ENCODE measurements at places on chromosomes 11 and 22.
A peak's percentile ranks its signal among the peaks of the same experiment; 100 is the strongest.

GRCh38 chr11:45982656-45983470 is 60.4 kb downstream of the LARGE2 start:
- H3K4me1 ChIP-seq: peaks cover 32% of the 10 kb centered on the region
- no peak for DNase-seq
- H3K4me3 ChIP-seq: peak overlapping the region; percentile 35
- H3K27ac ChIP-seq: peak overlapping the region; percentile 81
- H3K27me3 ChIP-seq: no peaks in the 10 kb centered on the region
- peaks cover 4% of the 10 kb centered on the region for H3K36me3 ChIP-seq

DNA sequence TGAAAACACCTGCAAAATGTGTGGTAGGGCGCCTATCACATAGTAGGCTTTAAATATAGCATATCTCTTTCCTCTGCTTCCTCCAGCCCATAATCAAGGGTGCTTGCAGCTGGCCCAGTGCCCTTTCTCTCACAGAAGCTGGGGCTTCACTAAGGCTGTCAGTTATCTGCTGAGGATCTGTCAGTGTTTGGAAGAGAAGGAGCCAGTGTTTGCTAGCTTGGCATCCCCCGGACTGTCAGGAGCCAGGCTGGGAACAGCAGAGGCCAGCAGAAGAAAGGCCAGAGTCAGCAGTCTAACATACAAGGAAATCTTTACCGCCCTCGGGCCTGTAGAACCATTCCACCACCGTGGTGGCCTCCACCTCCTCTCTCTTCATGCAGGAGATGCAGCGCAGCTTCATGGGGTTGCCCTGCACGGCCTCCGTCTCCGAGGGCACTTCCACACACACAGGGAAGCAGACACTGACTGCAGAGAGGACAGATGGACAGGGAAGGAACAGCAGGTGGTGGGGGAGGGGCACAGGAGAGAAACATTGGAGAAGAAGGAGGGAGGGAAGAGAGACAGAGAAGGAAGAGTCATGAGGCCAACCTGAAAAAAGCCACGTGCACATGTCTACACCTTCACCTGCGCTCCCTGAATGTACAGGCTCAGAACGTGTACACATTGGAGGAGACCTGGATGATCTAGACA is 9.0 kb downstream of the SCN3B start:
- H3K36me3 ChIP-seq: no peaks in the 10 kb centered on the region
- H3K27me3 ChIP-seq: peaks cover 22% of the 10 kb centered on the region
- no peak overlapping the region for H3K27ac ChIP-seq
- no peak overlapping the region for H3K4me3 ChIP-seq

- H3K27ac ChIP-seq: no peak overlapping the region
- peak; percentile 57 for DNase-seq
- peaks cover 7% of the 10 kb centered on the region for H3K36me3 ChIP-seq
- no peak overlapping the region for H3K4me3 ChIP-seq
- H3K27me3 ChIP-seq: no peaks in the 10 kb centered on the region
- peaks cover 18% of the 10 kb centered on the region for H3K4me1 ChIP-seq
Observed at GRCh38 chr11:69131644-69132300, 24.0 kb upstream of the SMIM38 start.

DNA sequence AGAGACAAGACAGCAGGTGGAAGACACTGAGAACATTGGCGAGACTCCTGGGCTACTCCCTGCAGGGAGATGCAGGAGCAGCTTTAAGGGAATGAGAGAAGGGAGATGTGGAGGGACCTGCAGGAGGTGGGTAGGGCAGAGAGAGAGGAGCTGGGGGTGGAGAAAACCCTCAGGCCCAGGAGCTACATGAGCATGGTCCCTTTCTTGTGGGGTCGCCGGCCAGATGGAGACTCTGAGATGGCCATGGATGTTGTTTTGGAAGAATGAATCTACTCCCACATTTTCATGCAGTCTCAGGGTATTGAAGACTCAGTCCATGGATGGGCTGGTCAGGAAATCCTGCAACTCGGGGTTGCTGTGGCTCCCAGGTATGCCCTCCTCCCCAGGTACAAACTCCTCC is 1381.9 kb downstream of the TBC1D22A start:
- no peak for DNase-seq
- H3K4me3 ChIP-seq: no peak overlapping the region
- H3K36me3 ChIP-seq: no peaks in the 10 kb centered on the region
- H3K27ac ChIP-seq: no peak overlapping the region
- no peaks in the 10 kb centered on the region for H3K4me1 ChIP-seq

- peaks cover 23% of the 10 kb centered on the region for H3K4me1 ChIP-seq
- no peak overlapping the region for H3K27ac ChIP-seq
- H3K4me3 ChIP-seq: no peak overlapping the region
- DNase-seq: no peak
Observed at GRCh38 chr22:44733426-44734106, 18.8 kb upstream of the ARHGAP8 start.

DNA sequence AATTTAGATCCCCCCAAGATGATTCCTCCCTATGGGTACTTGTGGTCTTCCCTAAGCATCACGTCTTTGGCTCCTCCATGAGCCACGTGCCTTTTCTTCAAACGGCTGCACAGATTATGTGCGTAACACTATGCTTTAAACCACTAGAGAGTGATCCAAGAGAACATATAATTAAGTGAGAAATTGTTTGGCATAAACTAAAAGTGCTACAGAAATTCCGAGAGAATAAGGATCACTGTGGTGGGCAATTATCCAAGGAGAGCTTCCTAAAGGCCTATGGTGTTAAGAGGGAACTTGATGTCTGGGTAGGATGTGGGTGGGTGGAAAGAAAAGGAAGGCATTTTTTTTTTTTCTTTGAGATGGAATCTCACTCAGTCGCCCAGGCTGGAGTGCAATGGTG is 110.9 kb downstream of the MAML2 start:
- H3K27ac ChIP-seq: peak overlapping the region; percentile 70
- no peak for DNase-seq
- no peak overlapping the region for H3K4me3 ChIP-seq
- peaks cover 7% of the 10 kb centered on the region for H3K36me3 ChIP-seq
- H3K27me3 ChIP-seq: no peaks in the 10 kb centered on the region

DNA sequence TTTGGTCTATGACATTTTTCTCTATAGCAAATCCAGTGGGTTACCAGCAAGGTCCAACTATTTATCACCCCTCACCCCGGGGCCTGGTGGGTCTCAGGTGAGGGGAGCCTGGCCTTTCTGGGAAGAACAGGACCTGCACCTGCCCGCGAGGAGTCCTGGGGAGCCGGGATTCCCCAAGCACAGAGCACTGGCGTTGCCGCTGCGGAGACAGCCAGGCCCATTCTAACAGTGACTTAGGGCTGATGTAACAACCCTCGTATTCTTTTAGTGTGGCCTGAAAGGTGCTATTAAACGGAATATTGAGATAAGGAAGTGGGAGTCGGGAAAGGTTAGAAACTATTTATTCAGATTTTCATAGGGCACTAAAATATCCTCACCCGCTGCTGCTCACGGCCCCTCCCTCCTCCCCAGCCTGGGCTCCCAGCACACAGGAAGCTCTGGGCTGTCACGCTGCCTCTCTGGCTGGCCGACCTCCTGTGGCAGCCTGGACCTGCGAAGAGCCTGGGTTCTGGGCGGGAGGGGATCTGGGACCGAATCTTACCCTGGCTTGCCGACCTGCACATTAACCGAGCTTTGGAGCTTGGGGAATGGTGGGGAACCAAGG is 141.2 kb downstream of the MIAT start:
- H3K27me3 ChIP-seq: no peaks in the 10 kb centered on the region
- H3K36me3 ChIP-seq: no peaks in the 10 kb centered on the region
- H3K4me1 ChIP-seq: peaks cover 25% of the 10 kb centered on the region

GRCh38 chr11:94722735-94723134 is 45.4 kb upstream of the AMOTL1 start:
- H3K36me3 ChIP-seq: no peaks in the 10 kb centered on the region
- H3K27me3 ChIP-seq: no peaks in the 10 kb centered on the region
- H3K27ac ChIP-seq: no peak overlapping the region
- no peaks in the 10 kb centered on the region for H3K4me1 ChIP-seq
- no peak overlapping the region for H3K4me3 ChIP-seq
- DNase-seq: no peak

- H3K27ac ChIP-seq: no peak overlapping the region
- no peaks in the 10 kb centered on the region for H3K27me3 ChIP-seq
- no peak overlapping the region for H3K4me3 ChIP-seq
- DNase-seq: no peak
Observed at GRCh38 chr11:115317277-115318185, 186.7 kb downstream of the CADM1 start.

GRCh38 chr22:33062361-33062760 is 4.2 kb upstream of the SYN3 start:
- DNase-seq: no peak
- peaks cover 10% of the 10 kb centered on the region for H3K4me1 ChIP-seq
- peaks cover 56% of the 10 kb centered on the region for H3K27me3 ChIP-seq
- no peak overlapping the region for H3K4me3 ChIP-seq

- peaks cover 8% of the 10 kb centered on the region for H3K4me1 ChIP-seq
- no peak for DNase-seq
- no peaks in the 10 kb centered on the region for H3K27me3 ChIP-seq
- H3K27ac ChIP-seq: peak overlapping the region; percentile 14
- H3K36me3 ChIP-seq: peaks cover 4% of the 10 kb centered on the region
Observed at GRCh38 chr22:37052386-37053309, 1.1 kb downstream of the KCTD17 start.

GRCh38 chr11:133723056-133723455 is 122.3 kb downstream of the SPATA19 start:
- peaks cover 5% of the 10 kb centered on the region for H3K4me1 ChIP-seq
- no peaks in the 10 kb centered on the region for H3K27me3 ChIP-seq
- H3K27ac ChIP-seq: no peak overlapping the region

DNA sequence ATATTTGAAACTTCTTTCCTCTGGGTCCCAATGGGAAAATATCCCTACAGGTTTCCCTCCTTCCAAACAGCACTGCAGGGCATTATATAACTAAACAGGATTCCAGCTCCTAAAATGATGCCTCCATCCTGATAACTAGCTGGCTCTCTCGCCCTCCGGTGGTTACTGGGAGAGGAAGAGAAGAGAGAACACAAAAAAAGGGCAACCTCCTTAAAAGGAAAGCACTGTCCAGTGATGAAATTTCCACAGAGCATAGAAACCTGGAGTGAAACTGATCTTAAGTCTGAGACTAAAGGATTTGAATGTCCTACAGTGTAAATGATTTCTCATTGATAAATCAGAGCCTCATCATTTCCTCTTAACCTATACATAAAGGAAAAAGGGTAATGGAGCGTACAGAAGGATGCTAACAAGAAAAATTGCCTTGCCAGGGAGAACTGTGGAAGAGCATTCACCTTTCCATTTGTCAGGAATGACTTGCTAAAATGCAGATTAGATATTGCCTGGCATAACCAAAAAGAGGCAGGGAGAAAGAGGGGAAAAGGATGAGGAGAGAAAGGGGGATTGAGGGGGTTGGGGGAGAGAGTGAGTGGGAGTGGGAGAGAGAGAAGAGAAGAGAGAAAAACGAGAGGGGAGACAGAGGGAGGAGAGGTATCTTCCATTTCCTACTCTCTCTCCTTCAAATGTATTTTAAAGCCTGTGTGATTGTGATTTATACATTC is 121.3 kb downstream of the APOL5 start:
- H3K4me1 ChIP-seq: peaks cover 67% of the 10 kb centered on the region
- no peaks in the 10 kb centered on the region for H3K27me3 ChIP-seq
- H3K27ac ChIP-seq: peak overlapping the region; percentile 90
- peak; percentile 14 for DNase-seq
- no peaks in the 10 kb centered on the region for H3K36me3 ChIP-seq
- peak overlapping the region; percentile 94 for H3K4me3 ChIP-seq

- no peak for DNase-seq
- no peaks in the 10 kb centered on the region for H3K36me3 ChIP-seq
- peaks cover 54% of the 10 kb centered on the region for H3K4me1 ChIP-seq
- H3K27me3 ChIP-seq: no peaks in the 10 kb centered on the region
- peak overlapping the region; percentile 44 for H3K27ac ChIP-seq
- peak overlapping the region; percentile 33 for H3K4me3 ChIP-seq
Observed at GRCh38 chr11:13207665-13208594, 69.7 kb upstream of the BMAL1 start.

- H3K4me3 ChIP-seq: no peak overlapping the region
- DNase-seq: no peak
- H3K27me3 ChIP-seq: peaks cover 84% of the 10 kb centered on the region
Observed at GRCh38 chr11:69820441-69820840, 1.2 kb upstream of the FGF3 start.

DNA sequence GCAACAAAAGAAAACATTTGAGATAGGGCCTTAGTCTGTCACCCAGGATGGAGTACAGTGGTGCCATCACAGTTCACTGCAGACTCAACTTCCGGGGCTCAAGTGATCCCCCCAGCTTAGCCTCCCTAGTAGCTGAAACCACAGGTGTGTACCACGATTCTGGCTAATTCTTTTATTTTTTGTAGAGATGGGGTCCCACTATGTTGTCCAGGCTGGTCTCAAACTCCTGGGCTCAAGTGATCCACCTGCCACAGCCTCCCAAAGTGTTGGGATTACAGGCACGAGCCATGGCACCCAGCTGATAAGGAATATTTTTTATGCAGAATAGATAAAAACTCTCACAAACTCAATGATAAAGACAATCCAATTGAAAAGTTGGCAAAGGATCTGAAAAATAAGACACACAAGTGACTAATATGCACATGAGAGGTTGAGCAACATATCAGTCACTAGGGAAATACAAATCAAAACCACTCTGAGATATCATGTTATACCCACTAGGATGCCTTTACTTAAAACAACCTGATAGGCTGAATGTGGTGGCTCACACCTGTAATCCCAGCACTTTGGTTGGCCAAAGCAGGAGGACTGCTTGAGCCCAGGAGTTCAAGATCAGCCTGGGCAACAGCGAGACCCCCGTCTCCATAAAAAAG is 33.9 kb upstream of the CLTCL1 start:
- H3K36me3 ChIP-seq: peaks cover 55% of the 10 kb centered on the region
- no peak overlapping the region for H3K4me3 ChIP-seq
- no peak overlapping the region for H3K27ac ChIP-seq
- DNase-seq: no peak
- H3K4me1 ChIP-seq: no peaks in the 10 kb centered on the region

DNA sequence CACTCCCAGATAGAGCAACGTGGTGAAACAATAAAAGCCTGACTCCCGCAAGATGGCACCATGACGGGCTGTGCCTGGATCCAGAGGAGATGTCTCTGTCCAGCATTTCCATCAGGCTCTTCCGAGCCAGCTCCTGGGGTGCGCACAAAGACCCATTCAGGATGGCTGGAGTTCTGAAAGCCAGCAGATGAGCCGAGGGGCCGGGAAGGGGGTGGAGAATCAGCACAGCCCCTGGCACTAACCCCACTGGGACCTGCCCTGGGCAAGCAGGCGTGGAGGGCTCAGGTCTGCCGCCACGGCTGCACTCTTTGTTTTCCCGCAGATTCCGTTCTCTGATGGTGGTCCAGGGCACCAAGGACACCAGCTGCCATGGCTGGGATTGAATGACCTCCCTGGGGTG is 97.2 kb upstream of the BLID start:
- no peaks in the 10 kb centered on the region for H3K36me3 ChIP-seq
- DNase-seq: no peak
- no peaks in the 10 kb centered on the region for H3K27me3 ChIP-seq
- peaks cover 11% of the 10 kb centered on the region for H3K4me1 ChIP-seq
- H3K4me3 ChIP-seq: no peak overlapping the region

All from neural crest cell (in vitro differentiated cells).